Activated T-helper 1 cell treated with Interleukin-2 at 50 U/mL for 16 hours (primary cell): ENCODE measurements at places on chromosomes 12 and 14.

DNA sequence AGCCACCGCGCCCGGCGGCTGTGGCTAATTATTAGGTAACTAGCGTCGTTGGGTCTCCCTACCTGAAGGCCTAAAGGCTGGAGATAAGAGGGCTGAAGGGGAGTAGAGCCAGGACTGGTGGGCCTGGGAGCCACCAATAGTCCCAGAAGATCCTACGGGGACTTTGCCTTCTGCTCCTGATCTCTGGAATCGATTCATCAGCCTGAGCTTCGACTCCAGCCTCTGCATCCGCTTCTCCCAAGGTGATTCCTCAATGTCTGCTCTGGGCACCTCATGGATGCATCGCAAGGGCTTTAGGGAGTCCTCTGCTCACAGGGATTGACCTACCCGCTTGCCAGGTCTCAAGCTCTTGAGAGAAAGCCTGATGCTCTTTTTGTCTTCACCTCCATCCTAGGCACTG, 14.7 kb upstream of the KDM2B start:
- no peak for DNase-seq

- no peak for DNase-seq
Observed at GRCh38 chr12:69919495-69919894, 94.5 kb downstream of the MYRFL start.

GRCh38 chr12:25264862-25265261, 14.1 kb upstream of the KRAS start:
- DNase-seq, result no peak

DNA sequence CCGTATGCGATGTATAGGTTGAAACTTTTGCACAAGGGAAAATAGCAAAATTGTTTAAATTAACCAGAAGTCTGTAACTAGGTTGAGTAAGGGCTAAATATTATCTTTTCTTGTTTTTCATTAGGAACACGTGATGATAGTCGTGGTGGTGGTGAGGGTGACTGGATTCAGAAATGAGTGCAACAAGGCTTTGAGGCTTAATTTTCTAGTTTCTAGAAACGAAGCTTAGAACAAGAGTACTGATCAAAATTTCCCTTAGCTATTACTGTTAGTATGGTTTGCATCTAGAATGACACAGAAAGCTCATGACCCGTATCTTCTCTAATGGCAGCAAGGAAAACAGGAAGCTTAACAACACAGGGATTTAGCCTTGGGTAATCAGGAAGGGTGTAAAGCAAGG, 7.0 kb downstream of the SLIRP start:
- DNase-seq, result no peak

- no peak for DNase-seq
Observed at GRCh38 chr12:52166672-52167071, 25.1 kb downstream of the KRT80 start.

- DNase-seq, result no peak
Observed at GRCh38 chr12:32369202-32369601, 30.2 kb upstream of the FGD4 start.

GRCh38 chr14:92794547-92794941, 439 bp downstream of the GOLGA5 start:
- no peak for DNase-seq

- DNase-seq, result no peak
Observed at GRCh38 chr14:65560340-65561027, 148.0 kb downstream of the FUT8 start.

DNA sequence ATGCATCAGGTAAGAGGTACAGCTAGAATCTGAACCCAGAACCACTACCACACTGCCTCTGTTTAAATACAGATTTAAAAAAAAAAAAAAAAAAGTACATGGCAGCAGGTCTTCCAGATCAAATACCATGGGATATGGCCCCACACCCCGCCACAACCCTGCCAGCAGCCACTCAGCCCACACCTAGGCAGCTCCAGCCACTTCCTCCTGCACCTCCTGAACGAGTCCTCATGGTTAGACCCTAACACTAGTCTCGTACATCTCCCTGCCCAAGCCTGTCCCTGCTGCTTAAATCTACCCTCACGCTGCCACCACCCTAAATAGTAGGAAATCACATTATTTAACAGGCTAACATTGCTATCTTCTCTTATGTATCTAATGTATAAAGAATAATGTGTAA, 12.6 kb downstream of the SETD3 start:
- no peak for DNase-seq

DNA sequence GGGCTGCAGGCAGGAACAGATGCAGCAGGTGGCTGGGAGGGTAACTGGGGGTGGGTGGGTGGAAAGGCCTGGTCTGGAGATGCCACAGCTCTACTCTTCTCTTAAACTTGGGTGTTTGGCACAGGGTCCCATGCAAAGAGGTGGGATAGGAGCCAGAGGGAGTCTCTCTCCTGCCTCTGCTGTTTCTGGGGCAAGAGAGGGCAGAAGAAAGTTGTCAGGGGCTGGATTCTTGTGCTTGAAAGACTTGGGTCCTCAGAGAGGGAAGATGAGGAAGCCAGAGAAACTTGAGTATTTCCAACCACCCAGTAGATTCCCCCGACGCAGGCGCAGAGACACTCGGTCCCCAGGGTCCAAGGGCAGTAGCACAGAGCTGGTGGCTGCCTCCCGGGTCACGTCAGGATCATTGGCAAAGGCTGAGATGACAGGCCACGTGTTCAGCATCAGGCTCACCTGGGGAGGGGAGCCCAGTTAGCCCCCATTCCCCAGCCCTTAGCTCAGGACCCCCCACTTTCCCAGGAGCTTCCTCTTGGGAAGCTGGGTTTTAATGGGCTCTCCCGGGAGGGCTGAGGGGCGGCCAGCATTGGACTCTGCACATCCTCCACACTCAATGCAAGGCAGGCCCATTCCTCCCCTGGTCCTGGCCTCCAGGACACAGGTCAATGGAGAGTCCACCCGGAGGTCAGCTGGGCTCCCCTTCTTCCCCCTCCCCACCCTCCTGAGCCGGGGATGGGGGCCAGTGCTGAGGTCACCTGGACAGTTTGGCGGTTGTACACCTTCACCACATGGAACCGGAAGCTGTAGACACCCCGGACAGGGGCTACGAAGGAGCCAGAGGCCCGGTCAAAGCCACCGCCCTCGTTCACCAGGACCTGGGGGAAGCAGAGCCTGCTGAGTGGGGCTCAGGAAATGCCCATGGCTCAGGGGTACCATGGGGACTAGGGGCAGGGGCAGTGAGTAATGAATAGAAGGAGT, 1.6 kb downstream of the CBLN3 start:
- no peak for DNase-seq

DNA sequence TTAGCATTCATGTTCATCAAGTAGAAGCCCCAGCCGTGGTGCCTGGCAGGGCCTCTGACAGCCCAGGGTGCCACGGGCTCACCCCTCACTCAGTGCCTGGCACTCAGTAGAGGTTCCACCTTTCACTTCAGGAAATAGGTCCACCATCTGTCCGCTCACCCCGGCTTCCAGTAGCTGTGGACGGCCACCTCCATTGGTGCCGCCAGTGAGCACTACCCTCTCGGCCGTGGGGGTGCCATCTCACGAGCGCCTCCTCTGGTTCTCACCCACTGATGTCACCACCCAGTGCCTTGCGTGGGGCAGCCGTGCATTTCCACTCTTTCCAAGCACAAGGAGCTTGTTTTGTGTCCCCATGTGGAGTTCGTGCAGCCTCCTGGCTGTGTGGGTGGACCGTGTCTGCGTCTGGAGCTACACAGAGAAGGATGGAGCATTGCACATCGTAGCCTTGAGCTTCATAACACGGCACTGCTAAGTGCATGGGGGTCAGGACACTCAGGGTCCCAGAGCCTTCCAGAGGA, 41.0 kb upstream of the MMP17 start:
- no peak for DNase-seq

GRCh38 chr14:45426685-45427282, 173.8 kb upstream of the MIS18BP1 start:
- no peak for DNase-seq

GRCh38 chr14:23175823-23176222, 7.6 kb downstream of the SLC7A8 start:
- DNase-seq, result no peak

GRCh38 chr12:45409966-45410365, 194.1 kb downstream of the ANO6 start:
- no peak for DNase-seq

DNA sequence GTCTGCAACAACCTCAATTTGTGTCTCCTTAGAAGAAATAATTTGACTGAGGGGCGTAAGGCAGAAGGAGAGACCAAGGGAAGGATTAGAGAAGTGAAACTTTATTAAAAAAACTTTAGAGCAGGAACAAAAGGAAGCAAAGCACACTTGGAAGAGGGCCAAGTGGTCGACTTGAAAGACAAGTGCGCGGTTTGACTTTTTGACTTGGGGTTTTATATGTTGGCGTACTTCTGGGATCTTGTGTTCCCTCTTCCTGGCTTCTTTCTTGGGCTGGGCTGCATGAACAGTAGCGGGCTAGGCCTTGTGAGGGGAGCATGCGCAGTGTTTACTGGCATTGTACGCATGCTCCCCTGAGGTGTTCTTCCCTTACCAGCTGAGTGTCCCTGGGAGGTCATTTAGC, 369.3 kb upstream of the DCN start:
- no peak for DNase-seq

DNA sequence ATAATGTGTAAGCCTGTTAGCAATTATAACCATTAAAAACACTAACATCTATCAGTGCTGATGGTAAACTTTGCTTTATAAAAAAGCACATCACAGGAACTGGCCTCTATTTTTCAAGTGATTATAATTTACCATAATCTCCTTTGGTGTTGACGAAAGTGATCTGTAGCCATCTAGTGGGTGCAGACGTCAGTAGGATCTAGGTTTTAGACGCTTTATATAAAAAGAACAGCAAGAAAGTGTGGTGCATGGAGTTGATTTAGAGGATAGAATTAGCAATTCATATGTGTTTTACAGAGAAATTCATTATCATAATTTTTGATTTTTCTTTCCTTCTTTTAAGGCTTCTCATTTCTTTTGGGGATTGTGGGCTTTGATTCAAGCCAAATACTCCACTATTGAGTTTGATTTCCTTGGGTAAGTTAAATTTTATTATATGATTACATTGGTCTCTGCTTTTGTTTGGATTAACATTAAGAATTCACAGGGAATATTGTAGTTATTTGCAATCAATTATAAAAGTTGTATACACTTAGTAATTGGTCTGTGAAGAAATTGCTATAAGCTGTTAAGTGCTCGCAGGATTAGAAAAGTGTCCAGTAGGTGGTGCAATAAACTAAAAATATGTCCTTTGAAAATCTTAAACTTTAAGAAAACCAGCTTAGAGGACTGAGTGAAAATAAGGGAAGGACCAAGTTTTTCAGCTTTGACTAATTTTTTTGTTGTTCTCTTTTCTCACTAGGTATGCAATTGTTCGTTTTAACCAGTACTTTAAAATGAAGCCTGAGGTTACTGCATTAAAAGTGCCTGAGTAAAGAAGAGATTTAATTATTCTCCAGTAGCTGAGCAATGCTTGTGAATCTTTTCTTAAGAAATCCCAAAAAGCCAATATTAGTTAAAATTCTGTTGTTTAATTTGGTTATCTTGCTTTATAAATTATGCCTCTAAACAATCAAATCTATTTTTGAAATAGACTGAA, 59.5 kb downstream of the ETNK1 start:
- DNase-seq, result no peak

GRCh38 chr12:51951843-51952722, 584 bp downstream of the ACVR1B start:
- no peak for DNase-seq

GRCh38 chr14:100239211-100239839, 381 bp downstream of the YY1 start:
- DNase-seq, result peak; percentile 9

DNA sequence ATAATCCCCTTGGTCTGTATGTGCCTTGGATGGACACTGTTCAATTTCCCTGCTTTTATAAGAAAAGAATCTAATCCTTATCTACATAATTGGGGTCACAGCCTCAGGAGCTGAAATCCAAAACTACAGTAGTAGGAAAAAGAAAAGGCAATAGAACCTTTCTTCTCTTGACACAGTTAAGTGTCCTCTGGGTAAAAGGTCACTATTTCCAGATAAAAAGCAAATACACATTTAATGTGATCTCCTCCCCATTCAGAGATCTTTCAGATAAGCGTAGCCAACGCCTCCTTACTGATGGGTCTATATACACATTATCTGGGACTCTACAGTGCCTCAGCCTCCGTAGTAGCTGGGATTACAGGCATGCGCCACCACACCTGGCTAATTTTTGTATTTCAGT, 73.4 kb downstream of the CLIP1 start:
- no peak for DNase-seq

DNA sequence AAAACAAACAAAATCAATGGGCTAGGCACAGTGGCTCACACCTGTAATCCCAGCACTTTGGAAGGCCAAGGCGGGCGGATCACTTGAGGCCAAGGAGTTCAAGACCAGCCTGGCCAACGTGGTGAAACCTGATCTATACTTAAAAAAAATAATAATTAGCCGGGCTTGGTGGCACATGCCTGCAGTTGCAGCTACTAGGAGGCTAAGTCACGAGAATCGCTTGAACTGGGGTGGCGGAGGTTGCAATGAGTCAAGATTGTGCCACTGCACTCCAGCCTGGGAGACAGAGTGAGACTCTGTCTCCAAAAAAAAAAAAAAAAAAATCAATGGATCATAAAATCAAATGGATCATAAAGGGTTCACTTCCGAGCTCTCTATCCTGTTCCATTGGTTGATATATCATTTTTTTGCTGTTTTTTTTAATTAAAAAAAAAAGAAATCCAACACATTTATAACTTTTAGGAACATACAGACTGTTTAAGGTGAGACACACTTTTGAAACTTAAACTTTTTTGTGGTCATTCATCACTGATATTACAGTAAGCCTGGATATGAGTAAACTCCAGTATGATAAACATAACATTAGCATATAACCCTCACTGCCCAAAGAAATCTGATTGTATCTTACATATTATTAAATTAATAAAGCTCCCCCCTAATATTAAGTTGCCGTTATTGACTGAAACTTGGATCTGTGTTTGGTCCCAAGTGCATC, 22.1 kb downstream of the MOK start:
- no peak for DNase-seq

DNA sequence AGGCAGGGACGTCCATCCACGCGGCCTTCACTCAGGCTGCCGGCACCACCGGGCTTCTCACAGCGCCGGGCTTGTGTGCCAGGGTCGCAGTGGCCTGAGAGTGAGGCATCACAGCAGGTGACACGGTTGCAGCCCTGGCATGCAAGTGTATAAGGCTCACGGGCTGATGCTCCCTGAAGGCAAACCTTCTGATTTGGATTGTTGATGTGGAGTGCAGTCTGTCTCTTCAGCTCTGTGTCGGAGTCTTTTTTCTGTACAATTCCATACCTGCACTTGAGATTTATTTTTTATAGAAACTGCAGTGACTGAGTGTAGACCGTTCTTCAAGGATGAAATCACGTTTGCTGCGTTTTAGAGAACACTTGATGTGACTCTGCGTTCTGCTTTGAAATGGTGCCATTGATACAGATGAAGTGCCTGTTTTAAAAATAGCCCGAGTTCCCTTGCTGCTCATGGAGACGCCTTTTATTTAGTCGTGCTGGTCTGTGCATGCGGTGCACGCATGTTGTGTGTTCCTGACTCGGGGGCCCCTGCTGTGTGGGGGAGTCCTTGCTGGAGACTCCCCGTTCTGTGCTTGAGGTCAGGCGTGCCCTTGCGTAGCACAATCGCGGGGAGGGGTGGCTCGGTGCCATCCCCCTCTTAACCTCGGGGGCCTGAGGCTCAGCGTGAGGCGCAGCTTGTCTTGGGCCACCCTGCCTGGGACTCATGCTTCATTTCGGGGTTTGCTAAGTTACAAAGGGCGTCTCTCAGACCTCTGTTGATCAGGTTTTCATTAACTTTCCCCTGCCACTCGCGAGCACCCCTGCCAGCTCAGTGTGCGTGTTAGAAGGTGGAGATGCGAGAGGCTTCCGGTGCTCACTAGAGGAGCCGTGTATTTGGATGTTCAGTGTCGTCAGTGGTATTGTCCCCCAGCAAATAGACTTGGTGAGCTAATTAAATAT, 21.6 kb upstream of the AMN start:
- DNase-seq, result no peak

GRCh38 chr14:77145975-77146740, 4.6 kb upstream of the ZDHHC22 start:
- DNase-seq, result no peak
